ENCODE measurements at places on chromosomes 4 and X. TPM values are rescaled to one million over a fixed set of nuclear protein-coding genes. Genes with fewer than 3 reads are reported as not detected.

Gene MMRN1
- 17.1 TPM for total RNA-seq

Gene CTAG2
- total RNA-seq = not detected

Gene FGFBP1
- not detected for total RNA-seq

Gene LRP2BP
- 9.2 TPM for total RNA-seq

Gene ARL9
- total RNA-seq = 1.4 TPM

GRCh38 chr4:150299816-150300215 is 221.6 kb downstream of the DCLK2 start:
- no peak overlapping the region for H3K27ac ChIP-seq
- H3K27me3 ChIP-seq = no peaks in the 10 kb centered on the region
- H3K4me3 ChIP-seq = no peak overlapping the region
- peak; percentile 78 for DNase-seq
- no peaks in the 10 kb centered on the region for H3K36me3 ChIP-seq

GRCh38 chr4:27198971-27199370 is 338.3 kb downstream of the STIM2 start:
- H3K36me3 ChIP-seq = no peaks in the 10 kb centered on the region
- H3K4me3 ChIP-seq = no peak overlapping the region

GRCh38 chrX:13009273-13009672 is 34.4 kb downstream of the TMSB4X start:
- no peaks in the 10 kb centered on the region for H3K36me3 ChIP-seq
- no peak overlapping the region for H3K4me3 ChIP-seq
- peaks cover 10% of the 10 kb centered on the region for H3K27me3 ChIP-seq
- H3K4me1 ChIP-seq = no peaks in the 10 kb centered on the region

DNA sequence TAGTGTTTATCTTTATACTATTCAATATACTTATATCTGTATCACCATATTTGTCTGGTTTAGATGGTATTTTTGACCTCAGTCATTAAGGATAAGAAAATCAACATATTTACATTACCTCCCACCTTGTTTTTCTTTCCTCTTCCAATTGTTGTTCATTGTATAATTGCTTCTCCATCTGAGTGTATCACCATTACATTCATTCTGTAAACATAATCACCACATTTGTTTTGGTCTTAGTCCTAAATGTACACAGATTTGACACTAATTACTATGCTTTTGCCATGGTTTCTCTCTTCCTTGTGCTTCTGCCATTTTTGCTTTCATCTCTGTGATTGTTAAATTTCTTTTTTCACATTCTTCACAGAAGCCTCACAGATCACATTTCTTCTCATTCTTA is 12.7 kb downstream of the ARMCX6 start:
- H3K4me3 ChIP-seq = no peak overlapping the region
- no peaks in the 10 kb centered on the region for H3K4me1 ChIP-seq
- no peak overlapping the region for H3K27ac ChIP-seq
- no peaks in the 10 kb centered on the region for H3K36me3 ChIP-seq
- no peak for DNase-seq

DNA sequence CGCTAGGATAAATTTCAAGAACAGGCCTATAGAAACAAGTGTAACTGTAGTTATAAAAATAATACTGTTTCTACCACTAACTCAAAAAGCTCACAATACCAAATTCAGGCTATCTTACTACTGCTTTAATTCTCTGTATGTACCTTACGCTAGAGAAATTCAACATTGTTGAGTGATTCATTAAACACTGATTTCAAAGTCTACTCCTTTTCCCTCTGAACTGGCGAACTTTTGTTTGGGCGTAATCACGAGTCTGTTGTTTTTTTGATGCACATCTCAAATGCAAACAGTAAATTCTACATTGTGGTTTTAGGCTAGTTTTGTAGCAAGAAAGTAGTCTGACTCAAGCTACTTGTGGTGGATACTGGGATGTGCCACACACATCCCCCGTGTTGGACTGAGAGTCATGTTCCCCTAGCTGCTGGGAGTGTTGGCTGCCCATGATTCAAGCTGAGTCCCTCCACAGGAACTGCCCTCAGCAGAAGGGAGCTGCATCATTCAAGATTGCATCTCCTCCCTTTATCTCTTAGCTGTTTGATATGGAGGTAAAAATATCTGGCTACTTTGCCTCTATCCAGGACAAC is 406.1 kb downstream of the RAPGEF2 start:
- no peak overlapping the region for H3K4me3 ChIP-seq
- H3K27me3 ChIP-seq = no peaks in the 10 kb centered on the region
- no peaks in the 10 kb centered on the region for H3K4me1 ChIP-seq

DNA sequence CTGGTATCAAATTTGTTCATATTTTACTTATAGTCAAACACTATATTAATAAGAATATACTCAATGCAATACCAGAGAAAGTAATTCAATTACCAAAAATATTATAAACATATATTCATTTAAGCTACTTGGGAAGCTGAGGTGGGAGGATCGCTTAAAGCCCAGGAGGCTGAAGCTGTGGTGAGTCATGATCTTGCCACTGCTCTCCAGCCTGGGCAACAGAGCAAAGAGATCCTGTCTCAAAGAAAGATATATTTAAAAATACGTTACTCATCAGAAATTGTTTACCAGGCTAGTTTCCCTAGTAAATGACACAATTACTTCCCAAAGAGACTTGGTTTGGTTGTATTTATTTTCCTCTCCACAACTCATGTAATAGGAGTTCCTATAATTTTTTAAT is 433.6 kb downstream of the GASK1B start:
- DNase-seq = no peak
- no peak overlapping the region for H3K27ac ChIP-seq
- H3K4me3 ChIP-seq = no peak overlapping the region
- H3K36me3 ChIP-seq = no peaks in the 10 kb centered on the region
- no peaks in the 10 kb centered on the region for H3K27me3 ChIP-seq

All from spinal cord (tissue), 10 donors.